ENCODE measurements at places on chromosomes 7 and 10.

DNA sequence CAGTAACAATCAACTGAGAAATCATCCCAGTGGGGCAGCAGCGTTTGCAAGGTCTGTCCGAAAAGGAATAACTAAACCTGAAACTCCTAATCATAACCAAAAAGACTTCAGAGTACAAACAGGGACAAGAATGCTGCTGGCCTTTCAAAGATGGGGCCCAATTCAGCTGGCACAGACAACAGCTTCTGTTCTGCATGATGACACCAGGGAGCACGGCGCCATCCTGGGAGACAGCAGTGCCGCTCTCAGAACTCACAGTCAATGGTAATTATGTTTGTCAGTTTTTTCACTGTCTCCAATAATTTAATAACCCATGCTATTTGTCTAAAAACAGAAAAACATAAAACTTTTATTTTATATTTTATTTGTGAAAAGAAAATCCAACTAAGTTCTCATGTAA lies 90.0 kb downstream of the LARP4B start:
- no peak for DNase-seq

DNA sequence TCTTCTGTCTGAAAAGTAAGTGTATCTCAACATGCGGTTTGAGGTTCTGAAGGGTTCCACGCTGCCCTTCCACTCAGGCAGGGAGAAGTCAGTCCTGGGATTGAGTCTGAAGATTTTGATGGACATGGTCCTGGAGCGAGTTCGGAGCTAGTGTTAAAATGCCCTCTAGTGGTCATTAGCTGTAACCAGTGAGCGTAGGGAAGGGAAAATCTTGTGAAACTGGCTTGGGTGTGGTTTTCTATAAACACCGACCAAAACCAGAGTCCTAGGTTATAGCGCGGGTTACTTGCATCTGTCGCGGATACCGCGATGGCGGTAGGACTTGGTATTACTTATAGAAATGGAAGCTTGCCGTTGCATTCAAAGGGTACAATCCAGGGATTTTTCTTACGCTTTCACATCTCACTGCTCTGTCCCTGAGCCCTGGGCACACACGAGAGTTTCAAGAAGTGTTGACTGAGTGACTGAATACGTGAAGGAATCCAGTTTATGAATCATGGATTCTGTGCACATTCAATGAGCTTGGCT lies 348.2 kb upstream of the C7orf33 start:
- DNase-seq, result no peak

- peak; percentile 56 for DNase-seq
Measured at GRCh38 chr10:92688927-92689662, 660 bp upstream of the HHEX start.

DNA sequence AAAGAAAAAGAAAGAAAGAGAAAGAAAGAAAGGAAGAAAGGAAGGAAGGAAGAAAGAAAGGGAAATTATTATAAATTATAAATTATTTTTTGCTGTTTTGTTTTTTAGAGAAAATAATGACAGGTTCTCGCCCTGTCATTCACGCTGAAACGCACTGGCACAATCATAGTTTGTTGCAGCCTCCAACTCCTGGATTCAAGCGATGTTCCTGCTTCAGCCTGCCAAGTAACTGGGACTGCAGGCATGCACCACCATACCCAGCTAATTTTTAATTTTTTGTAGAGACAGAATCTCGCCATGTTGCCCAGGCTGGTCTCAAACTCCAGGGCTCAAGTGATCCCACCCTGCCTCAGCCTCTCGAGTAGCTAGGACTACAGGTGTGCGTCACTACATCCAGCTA lies 21.6 kb downstream of the MMD2 start:
- no peak for DNase-seq

DNA sequence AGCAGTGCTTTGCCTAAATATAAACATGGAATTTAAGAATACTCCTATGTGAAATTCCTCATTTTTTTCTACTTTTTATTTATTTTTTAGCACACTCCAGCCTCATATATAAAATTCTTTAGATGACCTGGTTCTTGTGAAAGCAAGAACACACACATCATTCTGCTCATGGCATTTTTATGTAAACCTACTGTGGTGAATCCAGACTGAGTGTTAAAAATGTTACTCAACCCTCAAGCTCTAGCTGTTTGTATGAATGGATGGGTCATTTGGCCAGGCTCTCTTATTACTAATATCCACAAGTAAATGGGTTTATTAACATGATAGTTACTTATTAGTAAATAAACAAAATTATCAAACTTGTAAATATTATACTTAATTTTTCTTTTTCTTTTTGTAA lies 551.7 kb upstream of the LRRN3 start:
- DNase-seq, result no peak

DNA sequence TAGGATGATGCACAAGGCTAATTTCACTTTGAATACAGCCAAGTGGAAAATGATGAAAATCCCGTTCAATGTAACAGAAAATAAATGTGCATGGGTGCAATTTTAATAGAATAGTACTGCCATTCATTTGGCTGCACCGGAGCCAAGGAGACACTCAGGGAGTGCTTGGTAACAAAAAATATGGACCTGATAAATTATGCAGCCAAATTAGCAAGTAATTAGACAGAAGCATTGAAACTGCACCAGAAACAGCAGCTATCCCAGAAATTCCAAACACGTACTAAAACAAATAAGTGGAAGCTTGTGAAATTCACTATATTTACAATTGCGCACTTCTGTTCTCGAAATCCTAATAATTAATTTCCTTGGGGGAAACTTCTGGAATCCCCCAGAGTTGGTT lies 31.5 kb downstream of the ST8SIA6 start:
- DNase-seq, result no peak

- no peak for DNase-seq
Measured at GRCh38 chr7:7178081-7178480, 4.3 kb upstream of the C1GALT1 start.

DNA sequence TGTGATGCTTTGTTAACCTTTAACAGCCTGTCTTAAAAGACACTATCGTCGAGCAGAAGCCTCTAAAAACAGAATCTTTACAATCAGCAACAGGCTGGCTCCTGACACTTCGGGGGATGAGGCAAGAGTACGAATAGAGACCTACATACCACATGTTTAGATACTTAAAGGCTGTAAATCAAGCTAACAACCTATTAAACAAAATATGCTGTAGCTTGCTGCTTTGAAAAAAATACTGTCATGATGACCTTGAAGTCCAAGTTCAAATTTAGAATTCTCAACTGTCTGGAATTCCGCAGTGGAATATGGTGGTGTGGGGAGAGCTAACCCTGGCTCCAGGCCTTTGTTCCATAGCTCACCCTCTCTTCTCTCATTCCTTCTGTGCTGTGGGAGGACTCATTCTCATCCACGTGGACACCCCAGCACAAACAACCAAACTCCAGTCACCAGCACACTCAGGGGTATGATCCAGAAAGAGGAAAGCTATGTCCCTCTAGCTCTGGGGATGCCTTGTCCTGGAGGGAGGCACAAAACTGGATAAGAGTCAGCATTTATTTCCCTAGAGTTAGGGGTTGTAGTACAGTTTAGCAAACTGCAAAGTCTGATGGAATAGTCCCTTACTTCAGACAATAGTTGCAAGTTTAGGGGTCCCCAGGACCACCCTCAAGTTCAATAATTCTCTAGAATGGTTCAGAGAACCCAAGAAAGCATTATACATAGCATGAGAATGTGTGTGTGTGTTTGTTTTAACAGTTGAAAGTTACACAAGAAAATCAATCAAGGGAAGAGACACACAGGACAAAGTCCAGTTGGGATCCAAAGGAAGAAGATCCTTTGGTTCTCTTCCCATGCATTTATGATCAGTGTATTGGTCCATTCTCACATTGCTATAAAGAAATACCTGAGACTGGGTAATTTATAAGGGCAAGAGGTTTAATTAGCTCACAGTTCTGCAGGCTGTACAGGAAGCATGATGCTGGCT lies 196.1 kb upstream of the SVIL start:
- no peak for DNase-seq

GRCh38 chr10:9848981-9849380 lies 1168.7 kb upstream of the CELF2 start:
- no peak for DNase-seq

DNA sequence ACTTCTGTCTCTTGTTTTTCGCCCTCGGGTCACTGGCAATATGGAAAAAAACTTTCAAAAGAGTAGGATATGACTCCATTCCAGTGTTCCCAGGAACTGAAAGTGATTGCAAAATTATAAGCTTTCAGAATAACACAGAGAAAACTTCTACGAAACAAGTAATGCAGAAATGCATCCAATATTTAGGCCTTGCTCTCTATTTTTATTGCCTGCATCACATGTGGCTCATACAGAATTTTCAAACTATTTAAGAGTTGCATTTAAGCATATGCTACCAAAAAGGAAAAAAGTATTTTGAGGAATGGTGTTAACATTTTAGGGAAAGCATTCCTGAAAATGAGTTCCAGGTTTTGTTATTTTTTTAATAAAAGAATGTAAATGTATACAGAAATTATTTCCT lies 228.0 kb downstream of the CACNB2 start:
- no peak for DNase-seq

Measured in KG1 (cell line).